ENCODE measurements at places on chromosomes 1 and 21.

DNA sequence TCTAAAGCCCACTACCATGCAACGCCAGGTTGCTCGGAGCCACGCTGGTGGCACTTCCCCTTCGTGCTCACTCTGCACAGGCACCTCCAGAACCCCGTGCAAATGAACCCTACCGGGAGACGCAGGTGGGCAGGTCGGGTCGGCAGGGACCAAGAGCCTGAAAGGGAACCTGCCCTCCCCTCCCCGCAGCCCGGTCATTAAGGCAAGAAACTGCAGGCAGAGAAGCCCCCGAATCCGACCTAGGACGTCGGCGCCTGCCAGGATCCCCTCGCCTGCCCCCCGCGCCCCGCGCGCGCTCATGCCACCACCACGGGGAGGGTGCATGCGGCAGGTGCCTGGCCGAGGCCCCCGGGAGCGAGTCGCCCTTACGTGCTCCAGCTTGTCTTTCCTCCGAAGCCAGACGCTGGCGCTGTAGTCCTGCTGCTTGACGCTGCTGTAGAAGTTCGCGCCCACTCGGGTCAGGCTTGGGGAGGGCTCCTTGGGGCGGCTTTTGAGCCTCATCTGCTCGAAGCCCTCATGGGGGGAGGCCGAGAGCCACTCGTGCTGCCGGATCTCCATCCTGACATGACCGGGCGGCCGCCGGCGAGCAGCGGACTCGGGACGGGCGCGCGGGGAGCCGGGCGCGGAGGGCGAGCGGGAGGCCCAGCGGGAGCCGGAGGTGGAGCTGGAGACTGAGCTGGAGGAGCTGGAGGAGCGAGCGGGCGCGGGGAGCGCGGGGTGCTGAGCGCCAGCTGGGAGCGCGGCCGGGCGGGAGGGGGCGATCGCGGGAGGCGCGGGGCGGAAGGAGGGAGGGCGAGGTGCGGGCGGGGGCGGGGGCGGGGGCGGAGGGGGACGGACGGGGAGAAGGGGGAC, 552 bp downstream of the PLD5 start:
- no peak for DNase-seq

- DNase-seq, result no peak
Observed at GRCh38 chr1:219083631-219084030, 90.0 kb upstream of the LYPLAL1 start.

DNA sequence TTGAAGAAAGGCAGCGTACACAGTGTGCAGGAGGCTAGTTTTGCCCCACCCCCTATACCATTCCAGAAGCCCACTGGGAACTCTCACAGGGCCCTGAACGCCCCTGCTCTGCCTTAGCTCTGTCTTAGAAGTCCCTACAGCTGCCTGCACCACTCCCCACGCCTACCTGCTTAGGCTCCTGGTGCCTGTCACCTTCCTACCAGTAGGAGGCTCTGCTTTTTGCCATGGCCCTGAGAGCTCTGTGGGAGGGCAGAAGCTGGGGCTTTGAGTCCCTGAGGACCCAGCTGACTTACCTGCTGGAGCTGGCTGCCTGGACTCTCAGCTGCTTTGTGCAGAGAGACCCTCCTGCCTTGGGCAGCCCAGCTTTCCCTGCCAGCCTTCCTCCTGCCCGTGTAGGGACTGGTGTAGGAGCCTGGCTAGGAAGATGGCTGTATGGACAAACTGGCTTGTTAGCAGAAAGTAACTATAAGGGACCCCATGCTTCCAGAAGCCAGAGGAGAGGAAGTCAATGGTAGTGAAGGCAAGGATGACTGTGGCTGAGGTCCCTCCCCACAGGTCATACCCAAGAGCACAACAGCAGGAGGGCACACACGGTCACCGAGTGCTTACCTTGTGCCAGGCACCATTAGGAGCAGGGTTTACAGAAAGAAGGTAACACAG, 9.8 kb upstream of the CELSR2 start:
- DNase-seq, result no peak

- DNase-seq, result no peak
Observed at GRCh38 chr1:26739329-26739914, 43.6 kb downstream of the ARID1A start.

- DNase-seq, result peak; percentile 28
Observed at GRCh38 chr1:43058545-43059360, 100.1 kb upstream of the SLC2A1 start.

GRCh38 chr1:58923090-58923470, 139.2 kb upstream of the JUN start:
- DNase-seq, result no peak

GRCh38 chr1:151970626-151971025, 23.0 kb downstream of the S100A10 start:
- DNase-seq, result no peak

DNA sequence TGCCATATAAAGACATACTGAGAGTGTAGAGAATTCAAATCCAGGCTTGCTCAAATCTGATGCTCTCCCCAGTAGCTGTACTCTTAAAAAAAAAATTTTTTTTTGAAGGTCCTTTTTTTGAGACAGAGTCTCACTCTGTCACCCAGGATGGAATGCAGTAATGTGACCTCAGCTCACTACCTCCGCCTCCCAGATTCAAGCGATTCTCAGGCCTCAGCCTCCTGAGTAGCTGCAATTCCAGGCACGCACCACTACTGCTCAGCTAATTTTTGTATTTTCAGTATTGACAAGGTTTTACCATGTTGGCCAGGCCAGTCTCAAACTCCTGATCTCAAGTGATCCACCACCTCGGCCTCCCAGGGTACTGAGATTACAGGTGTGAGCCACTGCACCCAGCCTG, 28.7 kb downstream of the STYXL2 start:
- DNase-seq, result no peak

- DNase-seq, result no peak
Observed at GRCh38 chr1:169109561-169110134, 3.2 kb downstream of the ATP1B1 start.

DNA sequence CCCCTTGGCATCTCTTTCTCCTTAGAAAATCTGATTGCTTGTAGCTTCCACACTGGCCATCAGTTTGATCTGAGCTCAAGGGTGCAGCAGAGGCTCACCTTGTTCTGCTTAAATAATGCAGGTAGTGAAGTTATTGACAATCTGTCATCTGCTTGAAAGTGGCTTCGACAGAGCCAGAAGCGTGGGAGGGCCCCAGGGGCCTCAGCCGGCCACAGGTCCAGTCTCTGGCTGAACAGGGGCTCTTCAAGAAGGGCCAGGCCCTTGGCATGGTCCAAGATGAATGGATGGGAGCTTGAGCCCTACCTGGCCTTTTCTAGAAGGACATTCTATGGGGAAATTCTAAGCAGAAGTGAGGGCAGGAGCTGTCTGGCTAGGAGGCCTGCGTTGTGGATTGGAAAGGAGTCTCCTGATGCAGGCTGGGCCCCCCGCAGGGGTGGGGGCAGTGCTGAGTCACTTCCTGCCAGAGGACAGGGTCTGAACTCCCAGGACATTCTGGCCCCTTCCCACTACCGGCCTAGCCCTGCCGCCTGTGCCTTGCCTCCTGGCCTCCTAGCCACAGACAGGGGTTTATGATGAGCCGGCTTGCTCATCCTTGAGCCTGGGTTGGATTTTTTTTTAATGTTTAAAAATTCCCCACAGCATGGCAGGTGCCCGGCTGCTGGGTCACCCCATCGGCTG, 162.3 kb upstream of the VAMP3 start:
- no peak for DNase-seq

DNA sequence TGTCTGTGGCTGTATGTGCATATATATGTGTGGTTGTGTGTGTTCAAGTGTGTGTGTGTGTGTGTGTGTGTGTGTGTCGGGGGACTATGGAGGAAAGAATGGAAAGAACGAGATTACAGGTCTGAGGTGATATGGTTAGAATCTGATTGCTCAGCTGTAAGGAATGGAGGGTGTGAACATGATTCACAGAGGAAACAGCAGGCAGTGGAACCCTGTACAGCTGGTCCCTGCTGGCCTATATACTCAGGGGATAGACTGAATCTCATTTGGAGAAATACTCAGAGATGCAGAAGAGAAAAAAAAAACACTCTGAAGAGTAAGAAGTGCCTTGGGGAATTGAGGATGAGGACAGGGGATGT, 180.1 kb upstream of the ESRRG start:
- no peak for DNase-seq

DNA sequence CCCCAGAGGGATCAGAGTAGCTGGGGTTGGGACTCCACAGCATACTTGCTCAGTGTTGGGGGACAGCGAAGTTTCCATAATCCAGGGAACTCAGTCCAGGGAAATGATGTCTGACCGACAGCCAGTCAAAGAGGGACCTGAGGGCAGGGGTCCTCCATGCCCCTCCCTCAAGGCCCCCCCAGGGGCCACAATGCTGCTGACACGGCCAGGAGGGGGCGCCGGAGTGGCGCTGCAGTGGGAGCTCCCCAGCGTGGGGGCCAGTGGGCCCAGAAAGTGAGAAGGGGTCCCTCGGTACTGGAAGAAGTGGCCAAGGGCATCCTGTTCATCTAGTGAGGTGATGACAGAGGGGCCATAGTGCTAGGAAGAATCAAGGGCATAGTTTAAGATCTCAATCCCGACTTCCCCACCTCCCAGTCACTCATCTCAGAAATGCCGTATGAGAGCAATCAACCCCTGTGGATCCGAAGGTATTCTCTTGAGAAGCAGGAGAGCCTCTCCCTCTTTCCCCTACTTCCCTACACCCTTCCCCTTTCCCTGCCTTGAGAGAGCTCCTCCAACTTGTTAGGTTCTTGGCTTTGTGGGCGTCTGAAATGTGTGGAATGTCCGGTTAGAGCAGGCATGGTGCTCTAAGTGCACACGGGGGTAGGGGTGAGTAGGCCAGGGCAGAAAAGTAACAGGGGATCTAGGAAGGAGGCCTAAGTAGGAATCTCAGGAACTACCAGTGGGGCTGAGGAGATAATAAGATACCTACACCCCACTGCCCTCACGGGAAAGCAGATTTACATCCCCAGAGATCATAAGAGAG, 4.1 kb downstream of the NUDT17 start:
- no peak for DNase-seq

GRCh38 chr1:15077384-15077783, 76.2 kb upstream of the TMEM51 start:
- no peak for DNase-seq

DNA sequence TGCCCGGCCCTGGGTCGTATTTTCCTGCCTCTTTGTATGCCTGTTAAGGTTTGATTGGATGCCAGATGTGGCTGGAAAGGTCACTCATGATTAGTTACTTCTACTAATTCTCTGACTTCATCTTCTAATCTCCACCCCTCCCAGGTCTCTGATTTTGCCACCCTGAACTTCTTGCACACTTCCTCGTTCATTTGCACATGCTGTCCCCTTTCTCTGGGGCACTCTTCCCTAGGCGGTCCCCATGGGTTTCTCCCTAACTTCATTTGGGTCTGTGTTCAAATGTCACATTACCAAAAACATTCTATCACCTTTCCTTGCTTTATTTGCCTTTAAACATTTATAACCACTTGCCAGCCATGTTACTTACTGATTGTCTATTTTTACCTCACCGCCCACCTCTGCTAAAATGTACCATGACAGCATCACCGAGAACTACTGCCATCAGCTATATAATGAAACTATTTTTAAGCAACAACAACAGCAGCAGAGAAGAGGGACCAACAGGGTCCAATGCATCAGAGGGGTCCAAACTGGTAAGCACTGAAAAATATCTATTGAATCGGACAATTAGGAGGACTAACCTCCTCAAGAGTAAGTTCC, 45.8 kb upstream of the FMOD start:
- DNase-seq, result no peak

GRCh38 chr1:23868557-23869016, 497 bp upstream of the FUCA1 start:
- DNase-seq, result no peak

DNA sequence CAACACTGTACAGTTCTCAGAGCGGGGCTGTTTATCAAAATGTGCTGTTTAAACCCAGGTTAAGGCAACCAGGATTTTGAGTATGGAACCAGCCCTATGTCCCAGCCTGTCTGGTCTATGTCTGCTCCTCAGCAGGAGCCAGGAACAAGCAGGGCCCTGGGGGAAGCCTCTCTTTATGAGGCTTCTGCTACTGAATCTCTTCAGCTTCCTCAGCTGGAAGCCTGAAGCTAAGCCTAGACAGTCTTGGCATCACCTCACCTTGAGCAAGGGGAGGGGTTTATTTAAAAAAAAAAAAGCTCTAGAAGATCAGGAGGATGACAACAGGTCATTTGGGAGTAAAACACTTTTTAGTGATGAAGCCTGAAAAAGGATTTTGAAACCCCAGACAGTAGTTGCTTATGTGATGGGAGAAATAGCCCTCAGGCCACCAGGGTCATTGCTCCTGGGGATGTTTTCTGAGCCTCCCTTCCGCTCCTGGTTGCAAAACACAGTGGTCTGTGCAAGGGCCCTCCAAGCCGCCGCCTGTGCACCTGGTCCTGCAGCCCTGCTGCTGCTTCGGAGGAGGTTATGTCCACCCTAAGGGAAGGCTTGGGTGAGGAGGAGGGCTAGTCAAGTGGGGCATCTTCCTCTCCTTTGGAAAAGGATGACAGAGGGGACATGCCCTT, 21.8 kb upstream of the GRHL3 start:
- no peak for DNase-seq

GRCh38 chr1:92476071-92476631, 10.6 kb downstream of the GFI1 start:
- no peak for DNase-seq

- no peak for DNase-seq
Observed at GRCh38 chr1:53277326-53277725, 39.0 kb upstream of the MAGOH start.

- DNase-seq, result peak; percentile 69
Observed at GRCh38 chr1:10494754-10495474, 20.2 kb downstream of the PEX14 start.

DNA sequence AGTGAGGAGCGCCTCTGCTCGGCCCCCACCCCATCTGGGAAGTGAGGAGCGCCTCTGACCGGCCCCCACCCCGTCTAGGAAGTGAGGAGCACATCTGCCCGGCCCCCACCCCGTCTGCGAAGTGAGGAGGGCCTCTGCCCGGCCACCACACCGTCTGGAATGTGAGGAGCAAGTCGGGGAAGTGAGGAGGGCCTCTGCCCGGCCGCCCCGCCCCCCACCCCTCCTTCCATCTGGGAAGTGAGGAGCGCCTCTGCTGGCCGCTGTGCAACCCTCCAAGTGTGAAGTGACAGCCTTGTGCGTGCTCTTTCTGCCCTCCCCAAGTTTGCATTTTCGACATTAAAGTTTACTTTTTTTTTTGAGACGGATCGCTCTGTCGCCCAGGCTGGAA, 5.1 kb upstream of the ZZZ3 start:
- DNase-seq, result peak; percentile 7

GRCh38 chr1:106621853-106622252, 434.6 kb upstream of the PRMT6 start:
- no peak for DNase-seq

DNA sequence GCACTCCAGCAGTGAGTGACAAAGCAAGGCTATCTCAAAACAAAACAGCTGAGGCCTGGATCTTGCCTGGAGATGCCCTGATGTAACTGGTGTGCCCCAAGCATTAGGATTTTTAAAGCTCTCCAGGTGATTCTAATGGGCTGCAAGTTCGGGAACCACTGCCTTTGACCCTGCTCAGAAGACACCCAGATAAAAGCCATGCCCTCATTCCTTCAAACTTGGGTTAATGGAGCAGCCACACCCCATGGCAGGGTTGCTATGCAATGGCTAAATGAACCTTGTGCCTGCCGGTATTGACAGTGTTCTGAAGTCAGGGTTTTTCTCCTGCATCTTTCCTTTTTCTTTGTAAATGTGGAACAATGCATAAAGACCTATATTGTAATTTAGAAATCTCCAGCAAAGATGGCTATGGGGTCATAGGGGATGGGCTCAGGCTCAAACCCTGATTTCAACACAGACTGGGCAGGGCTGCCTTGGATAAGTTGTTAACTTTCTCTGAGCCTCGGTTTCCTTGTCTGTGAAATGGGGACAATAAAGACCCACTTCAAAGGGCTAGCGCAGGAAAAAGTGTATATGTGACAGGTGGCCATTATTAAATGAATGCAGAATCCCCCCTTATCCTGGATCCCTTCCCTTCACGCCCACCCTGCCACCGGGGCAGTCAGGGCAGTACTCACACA, 453 bp downstream of the TFF3 start:
- DNase-seq, result no peak

- no peak for DNase-seq
Observed at GRCh38 chr1:117077267-117077666, 17.1 kb downstream of the TTF2 start.
